ENCODE measurements at places on chromosomes 3 and 15.

DNA sequence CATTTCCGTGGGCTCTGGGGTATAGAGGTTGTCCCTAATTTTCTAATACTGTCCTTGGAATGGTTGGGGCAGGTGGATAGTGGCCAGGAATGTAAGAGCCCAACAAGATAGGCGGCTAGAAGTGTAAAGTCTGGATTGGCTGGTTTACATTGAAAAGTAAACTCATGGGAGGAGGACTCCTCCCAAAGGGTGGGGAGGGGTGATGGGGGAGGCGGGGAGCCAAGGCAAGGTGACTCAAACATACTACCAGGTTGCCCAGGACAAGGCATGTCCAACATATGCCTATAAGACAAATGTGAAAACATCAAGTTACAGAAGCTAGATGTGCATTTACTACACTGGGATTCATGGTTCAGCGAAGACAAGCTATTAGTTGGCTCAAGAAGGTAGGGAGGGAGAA, 14.3 kb upstream of the SAMMSON start:
- no peak for DNase-seq

- DNase-seq, result no peak
Measured at GRCh38 chr3:127417709-127418559, 130.1 kb upstream of the PRR20G start.

DNA sequence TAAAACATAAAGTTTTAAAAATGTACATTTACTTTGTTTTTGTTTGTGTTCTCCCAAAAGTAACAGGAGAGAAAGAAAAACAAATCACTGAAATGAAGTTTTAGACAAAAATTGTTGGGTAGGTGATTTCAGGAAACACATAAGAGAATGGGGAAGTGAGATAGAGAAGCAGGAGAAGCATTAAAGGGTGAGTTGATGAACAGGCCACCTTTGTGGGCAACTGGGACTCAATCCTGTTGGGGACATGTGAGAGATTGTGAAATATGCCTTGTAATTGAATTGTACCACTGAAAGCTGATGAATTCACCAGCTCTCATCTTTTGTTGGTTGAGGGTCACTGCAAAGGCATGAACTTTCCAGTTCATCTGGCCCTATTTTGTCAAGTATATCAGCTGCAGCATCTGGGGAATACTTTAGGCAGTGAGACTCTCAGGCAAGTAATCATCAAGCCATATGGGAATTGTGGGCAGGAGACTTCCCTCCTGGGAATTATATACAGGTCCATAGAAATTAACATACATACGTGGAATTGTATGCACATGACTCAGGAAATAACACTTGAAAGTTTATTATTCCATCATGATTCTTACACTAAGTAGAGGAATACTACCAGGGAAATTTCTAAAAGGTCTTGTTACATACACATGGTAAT, 181.0 kb downstream of the ZBBX start:
- no peak for DNase-seq

GRCh38 chr3:61901496-61901895, 340.1 kb downstream of the PTPRG start:
- DNase-seq, result no peak

- no peak for DNase-seq
Measured at GRCh38 chr3:159721324-159721723, 267.3 kb upstream of the IL12A start.

- DNase-seq, result no peak
Measured at GRCh38 chr15:97691799-97692198, 268.7 kb upstream of the ARRDC4 start.

GRCh38 chr3:36942638-36943248, 2.1 kb downstream of the TRANK1 start:
- DNase-seq, result no peak

DNA sequence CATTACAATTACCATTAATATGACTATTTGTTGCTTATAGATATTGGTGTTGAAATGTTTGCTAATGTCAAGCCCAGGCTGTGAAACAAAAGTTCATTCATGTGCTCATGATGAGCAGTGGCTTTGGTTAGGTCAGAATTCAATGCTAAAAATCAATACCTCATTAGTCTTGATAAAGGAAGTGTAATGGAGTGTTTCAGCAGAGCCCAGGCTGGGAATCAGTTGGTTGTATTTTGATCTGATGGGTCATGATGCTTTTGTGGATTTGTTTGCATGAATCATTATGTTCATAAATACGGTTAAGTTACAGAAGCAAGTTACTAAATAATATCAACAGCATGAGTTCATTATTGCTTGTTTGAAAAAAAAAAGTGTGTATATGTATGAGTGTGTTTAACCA, 13.6 kb upstream of the ZNF774 start:
- no peak for DNase-seq

DNA sequence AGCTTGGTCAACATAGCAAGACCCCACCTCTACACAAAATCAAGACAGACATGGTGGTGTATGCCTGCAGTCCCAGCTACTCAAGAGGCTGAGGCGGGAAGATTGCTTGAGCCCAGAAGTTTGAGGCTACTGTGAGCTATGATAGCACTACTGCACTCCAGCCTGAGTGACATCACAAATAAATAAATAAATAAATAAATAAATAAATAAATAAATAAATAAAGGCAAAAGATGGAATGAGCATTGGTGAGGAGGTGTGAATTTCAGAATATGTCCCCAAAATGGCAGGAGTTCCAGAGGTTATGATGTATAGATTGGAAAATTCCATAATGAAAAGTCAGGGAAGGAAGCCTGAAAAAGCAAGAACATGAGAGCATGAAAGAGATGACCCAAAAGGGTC, 249.9 kb downstream of the MEX3B start:
- DNase-seq, result no peak

DNA sequence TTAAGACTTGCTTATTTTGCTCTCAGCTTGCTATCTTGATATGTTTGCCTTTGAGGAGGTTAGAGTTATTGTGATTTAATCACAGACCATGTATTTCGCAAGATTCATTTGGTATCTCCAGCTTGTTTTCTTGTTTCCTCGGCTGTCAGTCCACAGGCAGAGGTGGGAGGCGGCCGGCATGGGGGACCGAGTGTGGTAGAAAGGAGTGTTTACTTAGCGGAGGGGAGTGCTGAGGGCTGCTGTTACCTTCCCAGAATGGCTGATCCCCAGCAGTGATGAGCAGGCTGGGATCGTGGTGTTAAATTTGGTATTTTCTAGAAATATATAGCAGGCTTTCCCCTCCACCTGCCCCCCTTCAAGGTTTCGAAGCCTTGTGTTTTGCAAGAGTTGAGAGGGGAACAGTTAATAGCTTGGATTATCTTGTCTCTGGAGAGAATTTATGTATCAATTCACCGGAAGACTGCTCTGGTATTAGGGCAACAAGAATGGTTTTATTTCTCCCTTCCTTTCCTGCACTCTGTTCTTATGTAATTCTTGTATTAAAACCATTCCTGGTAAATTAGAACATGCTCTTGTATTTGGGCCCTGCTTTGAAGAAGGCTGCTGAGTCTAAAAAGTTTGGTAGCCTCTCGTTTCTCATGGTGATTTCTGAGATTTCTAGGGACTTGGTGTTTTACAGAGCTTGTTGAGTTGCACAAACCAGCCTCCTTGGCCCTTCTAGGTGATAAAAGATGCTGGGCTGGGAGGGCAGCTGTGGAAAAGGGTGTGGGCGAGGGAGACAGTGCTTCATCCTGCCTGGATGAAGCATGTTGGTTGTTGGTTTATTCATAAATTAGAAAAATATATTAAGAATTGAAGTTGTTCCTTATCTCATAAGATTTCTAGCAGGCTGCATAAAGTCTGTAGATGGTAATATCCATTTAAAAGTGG, 151.4 kb downstream of the IGF1R start:
- no peak for DNase-seq

DNA sequence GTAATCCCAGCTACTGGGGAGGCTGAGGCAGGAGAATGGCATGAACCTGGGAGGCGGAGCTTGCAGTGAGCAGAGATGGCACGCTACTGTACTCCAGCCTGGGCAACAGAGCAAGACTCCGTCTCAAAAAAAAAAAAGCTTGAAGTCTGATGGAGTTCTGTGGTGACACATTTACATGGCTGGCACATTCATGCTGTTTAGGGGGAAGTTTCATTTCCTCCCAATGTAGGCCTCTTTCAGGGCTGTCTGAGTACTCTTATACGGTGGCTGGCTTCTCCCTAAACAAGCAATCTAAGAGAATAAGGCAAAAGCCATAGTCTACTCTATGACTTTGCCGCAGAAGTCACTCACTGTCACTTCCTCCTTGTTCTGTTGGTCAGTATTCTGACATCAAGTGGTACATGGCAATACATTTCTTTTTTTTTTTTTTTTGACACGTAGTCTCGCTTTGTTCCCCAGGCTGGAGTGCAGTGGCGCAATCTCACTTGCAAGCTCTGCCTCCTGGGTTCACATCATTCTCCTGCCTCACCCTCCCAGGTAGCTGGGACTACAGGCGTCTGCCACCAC, 41.2 kb downstream of the OIP5 start:
- DNase-seq, result no peak

DNA sequence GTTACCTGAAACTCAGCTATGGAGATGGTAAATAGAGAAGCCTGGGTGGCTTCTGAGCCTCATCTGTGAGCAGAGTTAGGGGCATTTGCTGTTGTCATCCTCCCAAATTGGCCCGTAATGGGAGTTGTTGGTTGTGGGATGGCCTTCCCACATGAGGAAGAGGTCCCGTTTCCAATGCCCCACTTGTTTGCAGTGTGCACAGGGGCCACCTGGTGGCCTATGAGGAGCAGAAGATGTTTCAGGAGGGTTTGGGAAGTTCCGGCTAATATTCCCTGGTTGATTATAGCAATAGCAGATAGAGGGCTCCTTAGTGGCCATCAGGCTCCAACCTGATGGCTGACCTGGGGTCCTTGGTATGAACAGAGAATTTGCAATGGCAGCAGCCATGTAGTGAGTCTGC, 1546.5 kb downstream of the OTOL1 start:
- no peak for DNase-seq

GRCh38 chr3:140468407-140468806, 209.5 kb upstream of the TRIM42 start:
- no peak for DNase-seq

DNA sequence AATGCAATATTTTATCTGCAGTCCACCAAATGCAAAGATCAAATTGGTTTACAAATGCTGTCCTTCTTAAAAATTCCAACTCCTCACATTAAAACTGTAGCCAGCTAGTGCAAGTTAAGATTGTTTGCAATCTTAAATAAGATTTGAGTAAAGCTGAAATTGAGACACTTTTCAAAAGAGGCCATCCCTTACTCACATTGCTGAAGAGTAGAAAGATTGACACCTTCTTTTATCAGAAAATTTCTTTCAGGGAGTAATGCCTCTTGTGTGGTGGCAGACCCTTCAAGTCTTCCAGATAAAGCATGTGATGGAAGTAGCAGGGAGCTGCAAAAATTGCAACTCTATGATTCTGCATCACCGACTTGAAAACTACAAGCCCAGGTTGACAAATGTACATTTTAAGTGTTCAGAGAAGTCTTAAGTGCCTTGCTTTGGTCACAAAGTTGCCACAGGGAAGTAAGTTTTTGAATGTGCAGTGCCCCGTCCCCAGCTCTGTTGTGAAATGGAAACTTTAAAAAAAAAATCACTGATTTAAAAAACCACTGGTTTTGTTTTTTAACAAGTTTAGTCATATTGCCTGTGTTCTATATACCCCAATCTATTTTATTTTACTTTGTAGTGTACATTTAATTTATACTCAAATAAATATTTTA, 12.6 kb downstream of the CD86 start:
- DNase-seq, result no peak

DNA sequence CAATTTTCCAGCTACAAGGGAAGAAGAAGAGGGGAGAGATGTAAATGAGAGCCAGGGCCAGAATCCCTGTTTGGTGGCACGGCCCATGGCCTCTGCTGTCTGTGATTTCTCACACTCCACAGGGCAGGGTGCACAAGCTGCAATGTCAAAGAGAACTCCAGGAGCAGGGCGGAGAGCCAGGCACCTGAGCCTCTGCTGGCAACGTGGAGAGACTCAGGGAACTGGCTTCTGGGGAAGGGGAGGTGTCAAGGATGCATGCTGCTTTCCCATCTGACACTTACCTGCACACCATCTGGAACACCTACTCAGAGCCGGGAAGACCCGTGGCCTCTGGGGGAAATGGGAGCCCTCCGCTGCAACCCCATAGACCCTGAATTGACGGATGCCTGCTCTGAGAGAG, 507.5 kb upstream of the NR2F2 start:
- no peak for DNase-seq

DNA sequence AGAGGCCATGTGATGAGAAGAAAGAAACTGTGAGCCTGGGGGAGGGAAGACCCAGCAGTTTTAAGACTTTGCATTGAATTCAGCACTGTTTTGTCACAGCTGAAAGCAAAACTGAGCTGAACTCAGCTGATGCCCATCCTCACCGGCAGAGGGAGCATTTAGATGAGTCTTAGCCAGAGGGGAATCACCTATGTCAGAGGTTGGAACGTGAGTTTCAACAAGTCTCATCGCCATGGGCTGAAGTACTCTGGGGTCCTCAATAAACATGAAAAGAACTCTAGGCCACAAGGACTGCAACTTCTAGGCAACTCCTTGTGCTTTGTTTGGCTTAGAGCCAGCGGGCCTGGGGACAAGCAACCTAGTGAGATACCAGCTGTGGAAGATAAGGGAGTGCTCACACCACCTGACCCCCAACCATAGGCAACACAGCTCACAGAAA, 324.5 kb downstream of the TBL1XR1 start:
- DNase-seq, result peak; percentile 77

DNA sequence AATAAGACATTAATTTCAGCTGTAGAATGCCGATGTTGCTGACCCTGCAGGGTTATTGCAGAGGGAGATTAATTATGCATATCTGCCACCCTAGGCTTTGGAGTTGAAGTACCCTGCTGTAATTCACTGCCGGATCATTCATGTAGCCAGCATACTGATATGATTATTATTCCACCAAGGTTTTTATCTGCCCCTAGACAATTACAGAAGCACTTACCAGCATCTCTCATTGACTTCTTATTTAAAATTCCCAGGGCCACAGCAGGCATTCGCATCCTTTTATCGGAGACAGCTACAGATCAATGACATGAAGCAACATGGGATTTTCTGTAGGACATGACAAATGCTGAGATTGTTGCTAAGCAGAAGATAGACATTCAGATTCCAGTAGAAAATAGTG, 31.3 kb downstream of the IL1RAP start:
- DNase-seq, result no peak

DNA sequence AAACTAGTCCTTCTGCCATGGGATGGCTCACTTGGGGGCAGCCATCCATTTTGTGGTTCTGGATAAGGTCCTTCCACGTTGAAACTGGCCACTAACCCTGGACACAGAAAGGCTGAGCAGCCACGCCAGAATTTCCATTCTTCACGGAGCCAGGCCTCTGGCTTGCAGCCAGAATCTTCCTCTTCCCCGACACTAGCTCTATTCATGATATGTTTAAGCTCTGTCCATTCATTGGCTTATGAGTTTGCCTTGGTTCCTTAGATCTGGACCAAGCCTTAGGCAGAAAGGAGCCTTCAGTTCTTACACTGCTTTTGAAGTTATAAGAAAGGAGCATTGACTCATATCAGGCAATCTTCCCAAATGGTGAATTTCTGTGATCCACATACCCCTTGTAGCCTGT, 288.4 kb upstream of the GOLGA6L4 start:
- DNase-seq, result no peak

GRCh38 chr3:73765878-73766545, 141.3 kb upstream of the PDZRN3 start:
- DNase-seq, result no peak

All from activated naive CD4-positive, alpha-beta T cell treated with anti-CD3 and anti-CD28 coated beads for 36 hours (primary cell).